Endothelial cell (in vitro differentiated cells): ENCODE measurements at places on chromosomes 1 and 21. TPM values are rescaled to one million over a fixed set of nuclear protein-coding genes. Genes with fewer than 3 reads are reported as not detected.

The NCMAP gene
- 0.05 TPM for total RNA-seq

DNA sequence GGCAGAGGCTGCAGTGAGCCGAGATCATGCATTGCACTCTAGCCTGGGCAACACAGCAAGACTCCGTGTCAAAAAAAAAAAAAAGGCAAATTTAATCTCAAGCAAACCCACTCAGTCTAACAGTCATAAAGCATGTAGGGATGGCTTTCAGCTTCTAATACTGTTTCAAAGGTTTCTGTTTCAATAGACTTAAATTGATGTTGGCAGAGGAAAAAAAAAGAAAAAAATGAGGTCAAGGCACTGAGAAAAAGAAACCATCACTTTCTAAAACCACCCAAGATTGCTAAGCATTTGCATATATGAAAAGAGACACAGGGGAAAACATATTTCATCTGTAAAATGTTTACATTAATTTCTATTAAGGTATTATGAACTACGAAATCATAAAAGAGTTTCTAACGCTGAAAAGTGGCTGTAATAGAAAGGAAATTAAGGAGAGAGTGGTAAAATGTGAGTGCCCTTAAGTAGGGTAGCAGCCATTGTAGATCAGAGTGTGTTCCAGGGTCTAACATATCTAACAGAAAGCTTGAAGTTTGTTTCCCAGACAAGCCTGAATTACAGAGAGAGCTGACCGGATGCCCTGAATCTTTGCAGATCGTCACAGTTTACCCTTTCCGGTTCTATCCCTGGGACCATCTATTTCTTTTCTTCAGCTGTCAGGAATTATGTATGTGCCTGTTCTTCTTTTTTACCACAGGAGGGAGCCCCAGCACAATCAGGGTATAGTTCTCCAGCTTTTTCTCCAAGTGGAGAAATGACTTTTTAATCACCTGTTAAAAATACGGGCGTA lies 70.0 kb downstream of the PLD5 start:
- H3K4me1 ChIP-seq: no peaks in the 10 kb centered on the region
- no peak overlapping the region for H3K27ac ChIP-seq
- no peak overlapping the region for H3K4me3 ChIP-seq
- H3K36me3 ChIP-seq: no peaks in the 10 kb centered on the region
- H3K27me3 ChIP-seq: no peaks in the 10 kb centered on the region

- no peaks in the 10 kb centered on the region for H3K4me1 ChIP-seq
- no peak overlapping the region for H3K27ac ChIP-seq
- no peak overlapping the region for H3K4me3 ChIP-seq
- H3K36me3 ChIP-seq: no peaks in the 10 kb centered on the region
These were observed 7.9 kb downstream of the FYB2 start for GRCh38 chr1:56811331-56811730.

DNA sequence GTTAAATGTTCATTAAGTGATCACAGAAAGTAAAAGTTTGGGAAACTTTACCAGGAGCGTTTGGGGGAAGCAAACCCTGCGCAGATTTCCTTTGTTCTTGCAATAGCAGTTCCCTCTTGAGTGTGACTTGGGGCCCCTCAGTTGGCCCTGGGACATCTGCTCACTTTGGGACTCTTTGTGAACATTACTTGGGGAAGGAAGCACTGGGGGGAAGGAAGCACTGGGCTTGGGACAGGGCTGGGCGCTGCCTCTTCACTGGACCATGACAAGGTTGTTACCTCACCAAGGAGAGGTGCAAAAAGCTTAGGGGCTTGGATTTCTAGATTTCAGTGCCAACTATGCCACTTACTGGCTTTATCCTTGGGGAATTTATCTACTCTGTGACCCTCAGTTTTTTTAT lies 63.5 kb downstream of the ETS2 start:
- H3K4me3 ChIP-seq: no peak overlapping the region
- no peak for DNase-seq
- H3K4me1 ChIP-seq: peaks cover 18% of the 10 kb centered on the region

The MTARC2 gene
- total RNA-seq: 3.6 TPM

The OR2G6 gene
- total RNA-seq: not detected

The COL8A2 gene
- 0.13 TPM for total RNA-seq

The CGN gene
- 50.7 TPM for total RNA-seq
